ENCODE measurements at places on chromosomes 7 and 10.

DNA sequence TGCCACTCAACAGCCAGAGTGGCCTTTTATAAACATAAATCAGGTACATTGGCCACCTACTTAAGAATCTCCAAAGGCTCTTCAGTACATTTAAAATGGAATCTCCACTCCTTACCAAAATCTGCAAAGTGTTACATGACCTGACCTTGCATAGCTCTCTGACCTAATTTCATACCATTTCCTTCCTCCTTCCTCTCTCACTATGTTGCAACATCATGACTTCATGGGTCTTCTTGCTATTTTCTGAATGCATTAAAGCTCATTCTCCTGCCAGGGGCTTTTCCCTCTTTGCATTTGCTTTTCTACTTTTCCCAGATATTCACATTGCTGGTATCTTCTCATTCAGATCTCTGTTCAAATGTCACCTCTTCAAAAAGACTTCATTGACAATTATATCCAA, 22.1 kb upstream of the PPP1R17 start:
- no peak for DNase-seq

DNA sequence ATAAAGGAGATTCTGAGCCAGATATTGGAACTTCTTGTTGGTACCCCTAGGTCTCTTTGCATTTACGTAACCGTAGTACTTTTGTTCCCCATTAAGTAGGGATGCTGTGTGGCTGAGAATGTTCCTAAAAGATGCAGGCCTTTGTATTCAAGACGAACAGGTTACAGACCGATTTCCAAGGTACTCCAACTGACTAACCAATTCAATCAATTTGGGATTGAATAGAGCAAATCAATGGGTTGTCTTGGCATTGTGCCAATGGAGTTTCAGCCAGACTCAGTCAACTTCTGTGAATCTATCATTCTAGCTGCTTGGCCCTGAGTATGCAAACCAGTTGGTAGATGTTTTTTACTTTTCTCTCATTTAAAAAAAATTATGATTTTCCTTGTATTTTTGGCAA, 347.3 kb upstream of the NPVF start:
- no peak for DNase-seq

DNA sequence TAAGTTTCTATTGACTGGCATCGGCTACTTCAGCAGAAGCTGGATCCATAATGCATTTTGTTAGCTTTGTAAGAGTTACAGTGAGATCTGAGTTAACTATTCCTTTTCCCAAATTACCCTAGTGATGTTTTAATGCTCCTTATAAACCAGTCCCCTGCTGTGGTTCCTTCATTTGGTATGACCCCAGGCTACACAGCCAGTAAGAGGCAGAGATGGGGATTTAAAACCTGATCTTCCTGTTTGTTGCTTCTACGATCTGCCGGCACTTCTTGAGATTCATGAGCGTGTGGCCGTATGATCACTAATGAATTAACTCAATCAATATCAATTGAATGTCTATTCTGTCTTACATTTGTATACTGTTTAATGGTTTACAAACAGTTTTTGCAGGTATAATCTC, 86.1 kb downstream of the CACNB2 start:
- no peak for DNase-seq

GRCh38 chr10:116255886-116256751, 16.9 kb downstream of the GFRA1 start:
- no peak for DNase-seq

- DNase-seq, result no peak
Measured at GRCh38 chr7:1725199-1725690, 55.2 kb downstream of the ELFN1 start.
